Right forelimb (tissue), 1 donor: ENCODE measurements at places on chromosomes 13 and 19.

GRCh38 chr13:90798381-90798780 lies 549.1 kb upstream of the MIR17HG start:
- no peak for DNase-seq

- no peak for DNase-seq
Observed at GRCh38 chr19:21022996-21023395, 2.5 kb downstream of the ZNF430 start.

GRCh38 chr13:104837756-104838155 lies 1697.7 kb downstream of the EFNB2 start:
- DNase-seq: no peak

DNA sequence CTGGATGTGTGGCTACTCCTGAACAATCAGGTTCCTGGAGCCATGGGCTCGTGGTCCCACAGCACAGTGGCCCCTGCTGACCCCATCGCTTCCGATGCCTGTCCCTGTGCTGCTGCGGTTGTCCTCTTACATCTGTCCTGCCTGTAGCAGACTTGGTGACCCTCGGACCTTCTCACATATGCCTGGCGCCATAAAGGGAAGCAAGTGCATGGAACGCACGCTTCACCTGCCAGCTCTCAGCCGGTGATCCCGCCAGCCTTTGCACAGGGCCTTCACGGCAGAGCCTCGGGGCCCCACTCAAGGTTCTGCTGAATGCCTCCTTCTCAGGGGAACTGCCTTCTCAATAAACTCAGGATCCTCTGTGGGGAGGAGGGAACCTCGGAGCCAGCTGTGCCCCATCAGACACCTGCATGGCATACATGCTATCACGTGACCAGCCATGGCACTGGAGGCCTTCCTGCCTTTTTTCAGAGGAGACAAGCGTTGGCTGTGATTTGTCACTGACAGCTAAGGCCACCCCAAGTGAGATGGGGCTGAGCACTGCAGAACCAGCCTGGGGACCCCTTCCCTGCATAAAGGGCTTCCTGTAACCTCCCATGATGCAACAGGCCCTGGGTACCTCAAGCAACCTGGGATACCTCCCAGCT lies 24.3 kb downstream of the PEPD start:
- DNase-seq: no peak
